Activated T-helper 2 cell treated with anti-CD3 and anti-CD28 coated beads, Interferon-gamma antibody, Interleukin-2, Interleukin-4, amounts not matched to agents 10 μg/mL and 5 μg/mL and 100 μg/mL, durations not matched to agents 14 hours and 24 hours and 36 hours (primary cell): ENCODE measurements at places on chromosomes 2 and 18.

DNA sequence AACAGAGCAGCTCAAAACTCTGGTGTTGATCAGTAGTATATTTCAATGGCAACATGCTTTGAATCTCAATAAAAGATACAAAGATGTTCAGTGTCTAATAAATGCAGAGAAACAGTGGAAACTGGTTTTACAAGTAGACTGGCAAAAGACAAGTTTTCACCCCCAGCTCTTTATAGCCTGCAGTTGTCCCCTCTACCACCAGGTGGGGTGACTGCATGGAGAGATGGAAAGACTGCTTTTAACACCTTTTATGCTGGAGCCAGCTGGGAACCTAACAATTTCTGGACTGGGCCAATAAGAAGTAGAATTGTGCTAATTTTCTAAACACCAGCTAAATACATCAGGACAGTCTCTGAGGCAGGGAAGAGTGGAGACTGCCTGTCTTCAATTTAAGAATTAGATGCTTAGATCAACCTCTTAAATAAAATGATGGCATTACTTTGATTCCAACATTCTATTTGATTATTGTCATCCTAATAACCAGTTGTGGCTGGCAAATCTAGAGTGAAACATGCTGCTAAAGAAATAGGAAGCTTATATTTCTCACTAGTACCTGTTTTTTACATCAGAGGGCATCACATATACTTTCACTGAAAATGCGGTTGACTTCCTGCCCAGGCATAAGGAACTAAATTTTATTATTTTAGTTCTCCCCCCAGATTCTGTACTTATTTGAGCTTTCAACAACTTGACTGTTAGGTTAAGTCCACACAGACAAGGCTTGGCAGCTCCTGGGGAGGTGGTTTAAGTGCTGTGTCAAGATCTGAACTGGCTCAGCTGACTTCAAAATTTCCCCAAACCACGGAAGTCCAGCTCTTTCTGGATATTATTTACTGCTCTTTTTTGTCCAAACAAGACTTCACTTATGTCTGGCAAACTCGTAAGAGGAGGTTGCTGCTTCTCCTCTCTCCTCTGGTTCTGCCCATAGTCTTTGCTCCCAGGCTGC lies 140.5 kb downstream of the TPGS2 start:
- DNase-seq = peak; percentile 27

DNA sequence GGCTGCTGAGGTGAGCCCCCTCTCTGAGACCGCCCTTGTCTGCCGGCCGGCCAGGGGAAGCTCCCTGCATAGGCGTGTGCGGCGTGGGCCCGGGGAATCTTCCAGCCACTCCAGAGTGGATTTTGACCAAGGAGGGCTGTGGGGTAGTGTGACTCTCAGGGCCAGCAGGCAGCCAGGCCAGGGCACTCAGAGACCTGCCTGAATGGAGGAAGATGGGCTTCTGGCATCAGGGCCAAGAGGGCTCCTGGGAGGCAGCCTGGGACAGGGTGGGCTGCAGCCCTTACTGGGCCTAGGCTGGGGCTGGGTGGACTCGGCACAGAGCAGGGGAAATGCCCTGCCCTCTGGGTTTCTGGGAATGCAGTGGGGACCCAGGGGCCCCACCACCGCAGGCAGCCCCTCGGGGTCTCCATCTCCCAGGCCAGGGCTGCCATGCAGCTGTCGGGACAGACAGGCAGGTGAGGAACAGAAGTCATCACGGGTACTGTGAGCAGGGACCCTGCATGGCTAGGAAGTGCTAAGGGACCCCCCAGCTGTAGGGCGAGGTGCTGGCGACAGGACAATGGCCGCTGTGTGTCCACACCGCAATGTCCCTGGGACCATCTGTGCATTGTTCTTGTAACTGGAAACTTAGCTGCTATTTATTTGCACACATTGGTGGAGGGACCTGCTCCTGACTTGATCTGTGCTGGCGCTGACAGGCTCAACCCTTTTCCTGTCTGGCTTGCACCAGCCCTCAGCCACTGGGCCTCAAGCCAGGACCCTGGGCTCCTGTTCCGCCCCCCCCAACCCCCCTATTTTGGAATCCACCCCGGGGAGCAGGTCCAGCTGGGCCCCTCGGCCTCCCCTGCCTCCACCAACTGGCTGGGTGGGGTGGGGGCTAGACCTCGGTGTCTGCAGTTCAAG lies 4.1 kb downstream of the PDCD1 start:
- DNase-seq = no peak

- no peak for DNase-seq
Measured at GRCh38 chr2:72413716-72414115, 266.1 kb upstream of the CYP26B1 start.

DNA sequence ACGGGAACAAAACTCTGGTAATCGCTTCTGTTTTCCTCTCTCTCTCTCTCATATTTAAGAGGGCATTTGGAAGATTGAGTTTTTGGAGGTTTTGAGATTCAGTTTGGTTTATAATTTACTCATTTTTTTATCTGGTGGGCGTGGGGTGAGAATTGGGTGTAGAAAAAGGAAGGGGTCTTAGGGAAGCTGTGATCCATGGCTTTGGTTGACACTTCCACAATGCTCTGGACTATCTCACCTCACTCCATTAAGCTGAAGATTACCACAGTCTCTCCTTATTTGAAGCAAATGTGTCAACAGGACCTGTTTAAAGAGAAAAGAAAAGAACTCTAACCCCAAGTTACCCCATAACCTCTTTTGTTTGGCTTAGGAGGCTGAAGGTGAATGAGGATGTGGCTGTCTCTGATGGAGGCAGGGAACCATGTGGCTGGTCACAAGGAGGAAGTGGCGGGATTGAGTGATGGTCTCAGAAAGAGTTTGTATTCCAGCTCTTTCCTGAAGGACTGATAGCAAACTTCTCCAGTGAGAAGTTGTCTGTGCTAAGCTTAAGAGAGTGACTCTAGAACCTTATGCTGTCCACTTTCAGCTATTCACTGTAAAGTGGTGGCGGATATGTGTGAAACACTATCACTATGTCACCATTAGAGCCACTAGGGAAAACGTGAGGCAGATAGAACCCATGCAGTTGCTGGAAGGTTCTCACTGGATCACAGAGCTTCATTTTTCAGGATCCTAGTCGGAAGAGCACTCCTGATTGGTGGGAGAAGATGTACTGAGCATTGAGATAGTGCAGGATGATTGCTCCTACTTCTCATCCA lies 934 bp downstream of the ZNF804A start:
- no peak for DNase-seq

DNA sequence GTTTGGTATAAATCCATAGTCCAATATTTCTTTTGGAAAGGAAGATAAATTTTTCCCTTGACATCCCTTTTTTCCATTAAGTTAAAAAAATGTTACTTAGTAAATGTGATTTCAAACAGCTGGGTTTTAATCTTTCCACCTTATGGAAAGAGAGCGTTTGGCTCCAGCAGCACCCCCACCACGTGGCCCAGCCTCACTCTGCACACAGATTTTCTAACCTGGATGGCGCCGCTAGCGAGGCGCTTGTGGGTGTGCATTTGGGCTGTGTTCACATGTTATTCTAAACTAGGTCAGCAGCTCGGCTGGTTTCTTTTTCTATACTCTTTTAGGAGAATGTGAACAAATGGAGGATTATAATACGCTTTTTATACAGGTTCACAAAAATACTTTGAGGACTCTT lies 218.0 kb downstream of the LDLRAD4 start:
- no peak for DNase-seq

DNA sequence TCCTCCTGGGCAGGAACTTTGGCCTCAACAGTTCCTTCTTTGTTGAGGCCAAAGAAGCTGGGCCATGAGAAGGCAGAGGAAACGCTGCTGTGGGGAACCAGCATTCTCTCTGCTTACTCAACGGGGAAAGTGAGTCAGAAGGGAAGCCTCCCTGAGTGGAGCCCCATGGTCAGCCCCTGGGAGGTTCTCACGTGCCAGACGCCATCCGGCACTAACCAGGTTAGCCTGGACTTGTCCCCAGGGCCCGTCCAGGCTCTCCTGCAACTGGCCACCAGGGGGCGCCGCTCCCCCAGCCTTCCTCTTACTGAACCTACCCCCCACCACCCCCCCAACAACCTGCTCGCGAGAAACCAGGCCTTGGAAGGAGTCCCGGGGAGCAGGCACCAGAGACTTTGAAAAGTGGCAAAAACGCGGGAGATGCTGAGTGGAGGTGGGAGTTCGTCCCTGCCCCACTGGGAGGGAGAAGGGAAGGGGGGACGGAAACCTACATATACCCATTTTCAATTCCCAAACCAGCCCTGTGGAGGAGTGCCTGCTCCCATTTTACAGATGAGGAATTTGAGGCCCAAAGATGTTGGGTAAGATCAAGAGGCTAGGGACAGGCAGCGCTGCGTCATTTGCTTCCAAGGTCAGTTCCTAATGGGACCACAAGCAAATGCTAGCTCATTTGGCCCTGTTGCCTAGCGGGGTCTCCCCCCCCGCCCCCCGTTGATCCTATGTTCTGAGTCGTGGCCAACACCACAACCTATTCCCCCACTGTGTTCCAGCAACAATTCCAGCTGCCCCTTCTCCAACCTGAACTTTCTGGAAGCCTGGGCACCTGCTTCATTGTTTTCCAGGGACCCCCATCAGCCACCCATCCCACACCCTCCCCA lies 20.0 kb downstream of the TEX44 start:
- DNase-seq = peak; percentile 87

DNA sequence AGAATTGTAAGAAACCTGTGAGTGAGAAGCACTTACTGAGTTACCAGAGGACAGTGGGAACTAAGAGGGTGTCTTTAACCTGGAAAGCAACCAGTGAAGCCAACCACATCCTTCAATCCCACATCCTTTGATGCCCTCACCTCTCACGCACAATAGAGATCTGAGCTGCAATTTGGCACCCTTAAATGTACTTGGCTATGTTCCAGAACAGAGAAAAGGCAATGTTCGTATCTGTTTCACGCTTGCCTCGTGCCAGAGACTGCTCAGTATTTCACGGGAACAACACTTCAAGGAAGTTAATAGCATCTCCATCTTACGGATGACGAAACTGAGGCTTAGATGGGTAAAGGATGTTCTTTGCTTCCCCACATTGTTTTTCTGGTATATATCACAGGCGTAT lies 167.4 kb downstream of the DPP10 start:
- no peak for DNase-seq

DNA sequence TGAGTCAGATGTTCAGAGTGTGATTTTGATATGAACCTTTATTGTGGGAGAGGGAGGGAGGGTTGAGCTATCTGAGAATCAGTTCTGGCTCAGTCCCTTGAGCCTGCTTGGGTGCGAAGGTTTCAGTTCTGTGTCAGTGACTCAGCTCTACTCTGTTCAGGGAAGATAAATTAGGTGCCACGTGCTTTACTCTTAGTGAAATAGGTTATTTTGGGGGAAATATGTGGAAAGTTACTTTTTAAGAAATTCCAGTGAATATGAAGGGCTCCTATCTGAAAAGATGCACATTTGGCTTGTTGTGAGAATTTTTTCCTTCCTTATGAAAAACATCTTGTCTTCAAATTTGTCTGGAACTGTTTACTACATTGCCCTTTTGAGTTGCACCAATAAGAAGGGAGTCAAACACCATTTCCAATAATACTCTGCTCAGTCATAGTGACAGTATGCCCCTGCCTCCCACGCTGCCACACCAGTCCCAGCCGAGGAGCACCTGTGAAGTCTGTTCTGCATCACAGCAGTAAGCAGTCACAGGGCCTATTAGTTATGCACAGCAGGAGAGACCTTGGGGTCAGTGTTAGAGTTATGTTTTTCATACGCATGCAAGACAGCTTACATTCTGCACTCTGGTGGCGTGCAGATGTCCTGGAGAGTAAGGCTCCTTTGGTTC lies 32.8 kb upstream of the DNAH7 start:
- DNase-seq = no peak

DNA sequence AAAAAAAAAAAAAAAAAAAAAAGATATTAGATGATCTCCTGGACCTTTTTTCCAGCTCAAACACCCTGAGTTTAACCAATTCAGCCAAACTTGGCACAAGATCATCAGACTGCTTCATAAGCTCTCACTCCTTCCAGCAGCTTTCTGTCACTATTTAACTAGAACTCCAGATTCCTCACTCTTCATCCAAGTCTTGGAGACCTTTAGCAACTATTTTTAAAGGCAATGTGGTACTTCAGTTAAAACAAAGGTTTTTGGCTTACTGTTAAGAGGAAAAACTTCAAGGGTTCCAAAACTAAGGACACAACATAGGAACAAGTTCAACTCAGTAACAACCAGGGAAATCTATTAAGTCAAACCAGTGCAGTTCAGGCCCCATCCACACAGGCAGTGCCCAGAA lies 23.2 kb downstream of the LAMA1 start:
- no peak for DNase-seq

GRCh38 chr2:99765731-99766318 lies 276.0 kb upstream of the REV1 start:
- no peak for DNase-seq

GRCh38 chr18:10916865-10917264 lies 232.5 kb downstream of the PIEZO2 start:
- no peak for DNase-seq

GRCh38 chr2:200592406-200593075 lies 6.7 kb downstream of the AOX1 start:
- DNase-seq = no peak

GRCh38 chr18:49014605-49015267 lies 64.0 kb upstream of the SMAD7 start:
- DNase-seq = no peak

DNA sequence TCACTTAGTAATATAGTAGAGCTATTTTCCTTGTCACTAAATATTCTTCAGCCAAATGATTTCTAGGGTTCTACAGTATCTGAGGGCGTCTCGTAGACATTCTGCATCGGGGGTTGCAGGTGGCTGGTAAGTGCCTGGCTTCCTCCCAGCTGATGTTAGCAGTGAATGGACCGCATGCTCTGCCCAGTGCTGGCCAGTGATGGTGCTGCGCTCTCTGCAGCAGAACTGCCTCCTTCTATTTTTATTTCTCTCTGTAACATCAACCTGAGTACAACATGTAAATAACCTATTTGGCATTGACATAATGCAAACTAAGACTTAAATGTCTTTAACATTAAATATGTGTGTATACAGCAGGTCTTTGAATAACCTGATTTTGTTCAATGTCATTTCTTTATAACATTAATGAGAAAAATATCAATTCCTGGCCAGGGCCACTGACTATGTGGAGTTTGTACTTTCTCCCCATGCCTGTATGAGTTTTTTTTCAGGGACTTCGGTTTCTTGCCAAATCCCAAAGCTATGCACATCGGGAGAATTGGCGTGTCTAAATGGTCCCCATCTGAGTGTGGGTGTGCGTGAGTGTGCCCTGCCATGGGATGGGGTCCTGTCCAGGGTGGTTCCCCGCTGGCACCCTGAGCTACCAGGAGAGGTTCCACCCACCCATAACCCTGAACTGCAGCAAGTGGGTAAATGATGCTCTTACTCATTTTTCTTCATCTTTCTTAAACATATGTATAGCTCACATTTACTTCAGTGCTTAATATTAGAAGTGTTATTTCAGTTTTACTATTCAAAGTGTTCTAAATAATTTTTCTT lies 278.2 kb upstream of the EPAS1 start:
- no peak for DNase-seq

- no peak for DNase-seq
Measured at GRCh38 chr2:7456762-7457161, 539.5 kb downstream of the RNF144A start.

- DNase-seq = no peak
Measured at GRCh38 chr2:211837206-211837605, 701.4 kb downstream of the ERBB4 start.

- DNase-seq = no peak
Measured at GRCh38 chr2:105653302-105653701, 91.4 kb upstream of the NCK2 start.
